Smooth muscle cell of the brain vasculature (primary cell): ENCODE measurements at places on chromosomes 12 and 14.
A peak's percentile ranks its signal among the peaks of the same experiment; 100 is the strongest.

- DNase-seq: no peak
These were observed 11.9 kb downstream of the STYX start for GRCh38 chr14:52741865-52742264.

DNA sequence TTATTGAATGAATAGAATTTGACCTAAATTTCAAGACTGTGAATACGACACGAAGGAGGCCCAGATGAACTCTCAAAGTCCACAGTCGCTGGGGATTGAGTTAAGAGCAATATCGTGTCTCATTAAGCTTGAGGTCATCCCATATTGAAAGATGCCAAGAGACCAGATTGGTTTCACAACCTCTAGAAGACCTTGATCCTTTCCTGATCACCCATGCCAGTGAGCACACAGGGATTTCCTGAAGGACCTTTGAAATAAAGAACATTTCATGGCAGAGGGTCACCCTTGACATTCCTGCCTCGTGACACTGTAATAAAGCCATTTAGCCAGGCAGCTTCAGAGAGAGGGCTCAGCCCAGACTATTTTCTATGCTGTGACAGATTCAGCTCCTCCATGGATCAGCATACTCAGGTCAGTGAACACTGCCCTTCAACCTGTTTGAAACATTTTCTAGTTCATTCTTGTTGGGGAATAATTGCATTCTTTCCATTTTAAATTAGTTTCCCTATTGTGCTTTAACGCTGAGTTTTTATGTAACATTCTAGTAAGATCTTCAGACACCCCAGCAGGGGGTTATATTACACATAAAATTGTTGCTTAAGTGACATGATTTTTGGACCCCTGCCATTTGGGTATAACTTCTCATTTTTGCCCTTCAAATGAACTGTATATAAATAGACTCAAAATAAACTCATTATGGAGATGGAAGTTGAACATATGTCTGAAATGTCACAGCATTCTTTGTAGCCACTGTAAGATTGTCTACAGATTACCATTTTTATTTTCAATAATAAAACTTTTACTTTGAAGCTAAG is 213.2 kb downstream of the C12orf50 start:
- DNase-seq: peak; percentile 66

DNA sequence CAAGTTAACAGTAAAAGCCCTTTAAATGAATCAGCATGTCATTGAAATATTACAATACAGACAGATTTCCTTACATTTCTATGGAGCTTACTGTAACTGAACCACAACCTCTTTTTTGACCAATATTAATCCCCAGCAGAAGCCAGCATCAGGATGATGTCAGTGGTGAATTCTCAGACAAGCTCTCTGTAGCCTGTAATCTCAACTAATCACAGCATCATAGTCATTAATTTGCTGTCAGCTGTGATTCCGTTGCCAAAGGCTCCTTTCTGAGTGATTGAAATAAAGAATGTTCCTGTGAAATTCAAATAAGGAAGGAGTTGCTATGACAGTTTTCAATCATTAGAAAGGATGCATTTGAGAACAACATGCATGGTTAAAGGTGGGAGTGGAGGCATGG is 323.1 kb downstream of the PDZRN4 start:
- DNase-seq: no peak

- no peak for DNase-seq
These were observed 106.6 kb downstream of the PLXNC1 start for GRCh38 chr12:94255006-94255405.
